Activated T-helper 1 cell treated with anti-CD3 and anti-CD28 coated beads, Interleukin-12 subunit alpha, Interleukin-12 subunit beta, Interleukin-2, Interleukin-4 antibody, amounts not matched to agents 30 ng/mL and 10 ng/mL and 1 ng/mL, durations not matched to agents 14 hours and 24 hours and 36 hours (primary cell): ENCODE measurements at places on chromosomes 4 and X. TPM values are rescaled to one million over a fixed set of nuclear protein-coding genes. Genes with fewer than 3 reads are reported as not detected.

- no peak for DNase-seq
Measured at GRCh38 chr4:3765271-3766035, 732 bp upstream of the ADRA2C start.

- no peak for DNase-seq
Measured at GRCh38 chr4:40251366-40251765, 54.5 kb downstream of the RHOH start.

DNA sequence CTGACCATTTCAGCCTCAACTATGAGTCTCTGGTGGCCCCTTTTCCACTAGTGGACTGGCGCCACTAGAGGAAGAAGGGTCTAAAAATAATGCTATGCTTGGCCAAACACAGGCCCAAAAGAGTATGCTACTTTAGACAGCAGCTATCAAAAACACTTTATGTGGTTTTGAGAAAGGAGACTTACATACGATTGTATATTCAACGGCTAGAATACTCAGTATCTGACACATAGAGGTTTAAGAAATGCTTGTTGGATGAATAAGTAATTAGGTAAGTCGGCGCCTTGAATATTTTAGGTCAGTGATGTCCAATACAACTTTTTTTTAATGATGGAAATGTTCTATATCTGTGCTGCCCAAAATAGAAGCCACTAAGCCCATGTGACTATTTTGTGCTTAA lies 25.7 kb upstream of the TMPRSS11A start:
- DNase-seq: no peak

GRCh38 chr4:140743194-140743931 lies 12.8 kb downstream of the TBC1D9 start:
- no peak for DNase-seq

DNA sequence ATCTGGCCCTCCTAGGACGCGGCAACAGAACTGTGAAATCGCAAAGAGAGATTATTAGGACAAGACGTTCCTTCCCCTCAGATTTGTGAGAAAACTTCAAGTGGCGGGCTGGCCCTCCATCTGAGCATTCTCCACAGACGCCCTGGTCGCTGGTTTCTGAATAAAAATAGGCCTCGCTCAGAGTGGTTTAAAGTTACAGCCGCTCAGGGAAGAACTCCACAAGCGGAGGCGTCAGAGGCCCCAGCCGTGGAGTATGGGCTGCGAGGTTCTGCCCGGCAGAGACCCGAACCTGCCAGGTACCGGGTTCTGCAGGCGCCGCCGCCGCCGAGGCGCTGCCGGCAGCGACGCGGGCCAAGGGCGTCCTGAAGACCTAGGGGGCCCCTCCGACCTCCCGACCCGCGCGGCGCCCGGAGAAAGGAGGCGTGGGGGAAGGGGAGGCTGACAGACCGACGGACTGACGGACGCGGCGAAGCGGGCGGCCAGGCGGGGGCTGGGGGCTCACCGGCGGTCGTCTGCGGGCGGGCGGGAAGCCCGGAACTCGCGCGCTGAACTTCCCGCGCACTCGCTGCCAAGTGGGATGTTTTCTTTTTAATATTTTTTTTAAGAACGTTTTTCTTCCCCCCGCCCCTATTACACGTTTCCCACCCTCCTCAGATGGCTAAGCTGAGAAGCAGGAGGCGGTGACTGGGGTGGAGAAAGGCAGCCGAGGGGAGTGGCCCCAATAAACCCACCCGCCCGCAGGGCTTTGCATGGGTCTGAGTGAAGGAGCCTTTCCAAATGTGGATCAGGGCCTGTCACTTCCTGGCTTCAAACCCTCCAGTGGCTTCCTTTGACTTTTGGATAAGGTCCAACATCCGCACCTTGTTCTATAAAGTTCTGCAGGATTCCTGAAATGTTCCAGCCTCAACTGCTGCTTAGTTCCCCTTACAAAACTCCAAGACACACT lies at the start of gene PABPC4L:
TSS of gene PABPC4L (minus strand) at position 574 of the 946 bp plus-strand sequence. CDS start 770 bp downstream, outside the sequence.
- DNase-seq: no peak

DNA sequence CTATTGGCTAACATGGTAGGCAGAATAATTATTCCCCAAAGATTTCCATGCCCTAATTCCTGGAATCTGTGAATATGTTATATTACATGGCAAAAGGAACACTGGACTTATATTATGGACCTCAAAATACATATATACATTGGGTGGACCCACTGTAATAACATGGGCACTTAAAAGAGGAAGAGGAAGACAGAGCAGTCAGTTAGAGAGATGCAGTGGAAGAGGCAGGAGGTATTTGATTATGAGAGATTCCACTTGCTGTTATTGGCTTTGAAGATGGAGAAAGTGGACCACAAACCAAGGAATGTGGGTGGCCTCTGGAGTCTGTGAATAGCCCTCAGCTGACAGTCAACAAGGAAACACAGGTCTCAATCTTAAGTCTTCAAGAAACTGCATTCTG lies 14.0 kb upstream of the ART3 start:
- DNase-seq: no peak

DNA sequence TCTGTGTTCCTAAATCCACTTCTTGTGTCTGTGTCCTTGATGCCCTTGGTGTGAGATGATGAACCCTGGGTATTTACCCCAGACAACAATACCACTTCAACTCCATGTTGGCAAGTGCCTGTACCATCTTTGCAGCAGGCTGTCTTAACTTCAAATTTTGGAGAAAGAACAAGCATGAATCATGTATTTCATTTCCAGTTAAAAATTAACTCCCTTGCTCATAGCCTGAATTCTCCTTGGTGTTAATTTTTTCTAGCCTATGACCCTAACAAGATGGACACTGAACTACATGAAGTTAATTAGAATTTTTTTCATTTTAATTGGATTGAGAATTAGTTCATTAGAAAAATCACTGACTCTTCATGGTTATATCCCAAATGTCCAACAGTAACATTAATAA lies 267.8 kb upstream of the INTU start:
- no peak for DNase-seq

DNA sequence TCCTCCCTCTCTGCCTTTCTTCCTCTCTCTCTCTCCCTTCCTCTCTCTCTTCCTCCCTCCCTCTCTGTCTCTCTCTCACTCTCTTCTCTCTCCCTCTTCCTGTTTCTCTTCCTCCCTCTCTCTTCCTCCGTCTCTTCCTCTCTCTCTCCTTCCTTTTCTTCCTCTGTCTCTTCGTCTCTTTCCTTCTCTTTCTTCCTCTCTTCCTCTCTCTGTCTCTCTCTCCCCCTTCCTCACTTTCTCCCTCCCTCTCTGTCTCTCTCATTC lies 295.3 kb downstream of the ASMT start:
- no peak for DNase-seq

DNA sequence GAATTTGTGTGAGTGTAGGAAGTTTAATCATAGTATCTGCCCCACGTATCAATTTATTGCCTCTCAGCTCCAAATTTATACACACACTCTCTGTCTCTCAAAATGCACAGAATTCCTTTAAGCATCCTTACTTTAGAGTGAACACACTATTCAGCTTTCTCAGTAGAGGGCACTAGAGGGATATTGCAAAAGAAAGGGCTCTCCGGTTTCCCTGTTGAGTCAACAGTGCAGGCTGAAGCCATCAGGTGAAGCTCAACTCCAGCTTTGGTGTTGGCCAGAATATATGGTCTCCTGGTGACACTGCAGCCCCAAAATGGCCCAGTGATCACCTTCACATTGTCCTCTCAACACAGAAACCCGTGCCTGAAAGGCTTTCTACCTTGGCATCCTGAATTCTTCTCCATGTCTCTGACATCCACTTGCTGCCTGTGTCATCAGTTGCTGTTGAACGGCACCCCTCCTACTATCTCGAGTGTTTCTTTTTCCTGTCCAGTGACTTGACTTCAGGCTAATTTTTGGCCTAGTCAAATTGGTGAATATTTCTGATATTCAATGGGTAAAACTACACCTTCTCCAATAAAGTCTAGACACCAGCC lies 670.5 kb downstream of the GABRG1 start:
- no peak for DNase-seq

DNA sequence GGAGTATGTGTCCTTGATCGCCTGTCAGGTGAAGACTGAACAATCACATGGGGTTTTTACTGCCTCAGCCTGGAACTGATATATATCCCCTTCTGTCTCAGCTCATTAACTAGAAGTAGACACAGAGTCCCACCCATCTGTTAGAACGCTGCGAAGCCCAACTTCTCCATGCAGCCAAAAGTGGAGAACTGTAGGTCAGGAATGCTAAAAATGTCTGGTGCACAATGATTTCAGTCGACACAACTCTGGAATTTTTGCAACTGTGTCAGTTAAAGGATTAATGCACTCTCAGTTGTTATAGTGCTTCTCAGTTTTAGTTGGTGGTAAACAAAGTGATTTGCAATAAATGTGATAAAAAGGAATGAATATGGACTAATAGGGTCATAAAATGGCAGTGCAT lies 287.2 kb downstream of the INPP4B start:
- DNase-seq: no peak

GRCh38 chrX:143165778-143166177 lies 140.1 kb downstream of the SPANXN4 start:
- DNase-seq: no peak

GRCh38 chr4:138788857-138789256 lies 226.7 kb upstream of the NOCT start:
- no peak for DNase-seq

The FRMD7 gene
- not detected in 2 replicates for total RNA-seq

The GJB1 gene
- not detected in 2 replicates for total RNA-seq

The SH3TC1 gene
- total RNA-seq: 25.4 and 33.6 TPM in 2 replicates

The DMRTC1 gene
- total RNA-seq: not detected in 2 replicates
